ENCODE measurements at places on chromosomes 16 and 17.

DNA sequence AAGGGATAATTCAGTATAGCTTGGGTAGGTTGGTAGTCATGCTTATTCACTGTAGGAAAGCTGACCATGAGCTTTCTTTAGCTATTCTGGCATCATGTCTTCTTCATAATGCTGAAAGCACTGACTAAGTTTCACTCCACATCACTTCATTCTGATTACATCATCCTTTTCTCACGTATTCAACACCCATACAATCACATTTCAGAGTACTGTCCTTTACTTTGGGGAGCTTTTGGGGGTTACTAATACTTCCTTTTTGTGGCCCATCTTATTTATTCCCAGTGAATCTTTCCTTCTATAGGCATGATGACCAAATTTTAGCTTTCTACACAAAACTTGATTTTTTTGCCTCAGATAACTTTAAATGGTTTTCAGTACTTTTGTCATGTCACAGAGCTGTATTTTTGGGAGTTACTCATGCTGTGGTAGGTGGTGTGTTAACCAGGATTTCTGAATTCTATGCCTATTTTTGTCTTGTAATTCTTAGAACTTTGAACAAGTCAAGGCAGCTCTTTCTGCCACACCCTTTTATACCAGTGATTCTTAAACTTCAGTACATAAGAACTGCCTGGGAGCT, 23.5 kb downstream of the TADA2A start:
- DNase-seq: no peak

GRCh38 chr17:40576113-40576740, 11.0 kb upstream of the CCR7 start:
- DNase-seq: no peak

DNA sequence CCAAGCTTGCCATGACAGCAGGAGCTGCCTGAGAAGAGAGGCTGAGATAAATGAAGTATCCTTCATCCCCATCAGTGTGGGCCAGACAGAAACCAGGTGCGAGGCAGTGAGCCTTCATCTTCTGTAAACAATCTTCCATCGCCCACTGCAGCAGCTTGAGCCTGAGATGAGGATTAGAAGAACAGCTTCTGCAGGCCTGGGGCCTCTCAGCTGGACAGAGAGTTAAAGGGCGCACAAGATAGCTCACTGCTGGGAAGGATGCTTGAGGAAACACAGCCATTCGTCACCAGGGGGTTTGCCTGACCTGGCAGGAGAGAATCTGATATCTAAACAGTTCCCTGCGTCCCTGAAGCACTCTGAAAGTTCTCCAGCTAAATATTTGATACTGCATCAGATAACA, 27.1 kb downstream of the HOXB1 start:
- no peak for DNase-seq

DNA sequence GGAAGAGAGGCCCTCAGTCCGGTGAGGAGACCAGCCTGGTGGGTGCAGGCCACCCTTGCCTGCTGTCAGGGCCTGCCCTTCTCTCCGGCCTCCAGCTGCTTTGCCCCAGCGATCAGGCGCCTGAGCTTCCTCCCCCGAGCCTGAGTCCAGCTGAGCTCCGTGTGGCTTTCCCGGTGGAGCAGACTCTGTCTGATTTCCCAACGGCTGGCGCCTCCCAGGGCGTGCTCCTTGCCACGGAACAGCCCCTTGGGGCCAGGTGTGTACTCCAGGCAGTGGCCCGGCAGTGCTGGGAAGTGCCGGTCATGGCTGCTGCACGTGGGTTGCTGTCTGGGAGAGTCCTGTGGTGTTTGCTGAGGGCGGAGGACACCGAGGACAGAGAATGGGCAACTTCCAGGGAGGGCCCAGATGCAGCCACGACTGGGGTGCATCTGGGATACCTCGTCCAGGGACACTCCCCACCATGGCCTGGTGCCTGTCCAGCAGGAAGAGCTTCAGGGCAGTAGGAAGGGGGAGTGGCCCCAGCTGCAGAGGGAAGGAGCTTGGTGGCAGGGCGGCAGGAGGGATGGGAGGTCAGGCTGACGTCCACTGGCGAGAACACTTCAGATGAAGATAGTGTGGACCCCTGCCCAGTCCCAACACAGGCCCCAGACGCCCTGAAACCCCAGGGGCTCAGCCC, 22.5 kb downstream of the METRNL start:
- no peak for DNase-seq

GRCh38 chr17:10428781-10429180, 7.0 kb upstream of the MYH8 start:
- no peak for DNase-seq

GRCh38 chr16:49665482-49666230, 190.3 kb downstream of the ZNF423 start:
- DNase-seq: no peak

- no peak for DNase-seq
Observed at GRCh38 chr17:57544834-57545463, 200.2 kb downstream of the CCDC182 start.

DNA sequence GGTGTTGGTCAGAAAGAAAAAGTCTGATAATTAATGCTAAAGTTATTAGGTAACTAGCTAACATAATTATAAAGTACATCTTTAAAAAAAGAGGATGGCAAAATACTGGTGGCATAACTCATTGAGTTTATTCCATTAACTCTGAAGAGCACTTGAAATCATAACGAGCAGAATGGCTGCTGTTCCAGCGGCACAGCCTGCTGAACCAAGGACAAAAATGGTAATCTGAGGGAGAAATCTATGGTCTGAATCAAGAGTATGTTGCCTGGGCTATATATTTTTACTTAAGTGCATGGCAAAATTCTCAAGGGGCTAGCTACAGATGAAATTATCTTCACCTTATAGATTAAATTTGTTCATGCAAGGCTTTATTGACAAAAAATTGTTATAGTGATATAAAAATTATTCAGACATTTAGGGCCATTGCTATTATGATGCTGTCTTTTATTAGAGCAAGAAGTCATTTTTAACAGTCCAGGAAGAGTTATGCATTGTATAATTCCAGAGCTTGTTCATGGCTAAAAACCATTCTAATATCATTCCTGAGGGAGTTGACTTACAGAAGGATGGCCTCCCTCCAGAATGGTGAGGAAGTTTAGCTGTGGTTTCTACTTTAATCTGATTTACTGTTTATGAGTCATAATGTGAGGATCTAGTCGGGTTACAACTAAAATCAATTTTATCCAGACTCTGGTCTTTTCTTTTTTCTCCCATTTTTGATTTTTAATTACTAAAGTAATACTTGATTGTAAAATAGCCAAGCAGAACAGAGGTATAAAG, 41.4 kb upstream of the ANKFN1 start:
- DNase-seq: no peak

DNA sequence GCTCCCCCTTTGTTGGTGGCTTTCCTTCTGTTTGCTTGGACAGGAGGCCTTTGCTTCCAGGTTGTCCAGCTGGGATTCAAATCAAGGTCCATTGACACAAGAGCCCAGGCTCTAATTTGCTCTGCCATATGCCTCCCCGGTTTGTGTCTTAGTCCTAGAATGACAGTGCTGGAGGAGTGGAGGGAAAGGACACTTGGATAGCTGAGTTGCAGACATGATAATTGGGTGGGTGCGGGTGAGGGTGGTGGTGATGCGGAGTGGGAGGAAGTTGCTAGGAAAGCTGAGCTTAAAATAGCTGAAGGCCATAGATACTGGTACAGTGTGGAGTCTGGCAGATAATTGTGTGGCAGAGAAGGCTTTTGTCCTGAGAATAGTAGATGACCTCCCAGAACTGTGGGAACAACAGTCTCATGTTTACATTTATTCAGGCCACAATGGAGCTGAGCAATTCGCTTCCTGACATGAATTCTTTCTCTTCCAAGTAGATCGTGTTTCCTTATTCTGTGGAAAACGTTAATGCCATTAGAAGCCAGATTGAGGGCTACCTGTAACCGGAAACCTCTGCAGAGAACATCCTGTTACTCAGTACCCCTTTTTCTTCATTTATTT, 23.8 kb downstream of the SEC14L1 start:
- no peak for DNase-seq

GRCh38 chr16:53135329-53135728, 80.5 kb downstream of the CHD9 start:
- no peak for DNase-seq

DNA sequence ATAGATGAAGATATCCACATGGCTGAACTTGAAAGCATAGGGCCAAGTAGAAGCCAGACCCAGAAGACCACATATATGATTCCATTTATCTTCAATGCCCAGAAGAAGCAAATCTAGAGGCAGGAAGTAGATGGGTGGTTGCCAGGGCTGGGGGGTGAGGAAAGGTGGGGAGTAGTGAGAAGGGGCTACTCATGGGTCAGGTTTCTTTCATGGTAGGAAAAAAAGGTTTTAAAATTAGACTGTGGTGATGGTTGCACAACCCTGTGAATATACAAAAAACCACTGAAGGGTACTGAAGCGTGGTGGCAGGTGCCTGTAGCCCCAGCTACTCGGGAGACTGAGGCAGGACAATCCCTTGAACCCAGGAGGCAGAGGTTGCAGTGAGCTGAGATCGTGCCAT, 5.4 kb downstream of the CD2BP2 start:
- no peak for DNase-seq

- no peak for DNase-seq
Observed at GRCh38 chr16:1642148-1642547, 30.0 kb downstream of the CRAMP1 start.

GRCh38 chr17:10600571-10600970, 51.1 kb upstream of the MYH2 start:
- no peak for DNase-seq

DNA sequence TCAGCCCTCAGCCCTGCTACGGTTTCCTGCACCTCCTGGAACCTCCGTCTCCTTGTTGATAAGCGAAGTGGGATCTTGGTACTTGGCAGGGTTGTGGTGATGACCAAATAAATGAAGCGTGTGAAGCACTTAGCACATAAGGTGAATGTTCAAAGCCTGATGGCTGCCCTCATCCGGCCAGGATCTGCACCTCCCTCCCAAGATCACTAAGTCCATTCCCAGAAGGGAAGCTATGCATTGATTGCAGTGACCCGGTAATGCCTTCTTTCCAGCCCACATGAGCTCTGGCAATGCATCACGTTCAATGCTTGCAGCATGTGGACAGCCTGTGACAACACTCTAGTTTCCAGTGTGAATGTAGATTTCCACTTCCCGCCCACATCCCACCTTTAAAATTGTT, 24.9 kb upstream of the RHOT1 start:
- no peak for DNase-seq

GRCh38 chr16:6447021-6447790, 885.4 kb upstream of the RBFOX1 start:
- no peak for DNase-seq

DNA sequence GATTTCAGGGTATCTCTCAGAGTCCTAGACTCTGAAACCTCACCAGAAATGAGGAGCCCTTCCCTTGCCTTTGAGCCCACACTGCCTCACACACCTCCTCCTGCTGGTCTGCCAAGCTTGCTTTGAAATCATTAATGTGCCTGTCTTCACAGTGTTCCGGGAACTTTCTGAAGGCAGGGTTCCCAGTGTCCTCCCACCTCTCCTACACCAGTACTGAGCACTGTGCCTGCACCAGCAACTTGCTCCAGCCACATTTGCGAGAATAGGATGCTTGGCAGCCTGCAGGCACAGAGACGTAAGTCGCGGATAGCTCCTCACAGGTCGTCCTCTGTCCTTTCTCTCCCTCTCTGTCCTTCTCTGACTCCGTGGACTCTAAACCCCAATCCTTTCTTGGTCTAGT, 408.4 kb upstream of the EEF2KMT start:
- no peak for DNase-seq

DNA sequence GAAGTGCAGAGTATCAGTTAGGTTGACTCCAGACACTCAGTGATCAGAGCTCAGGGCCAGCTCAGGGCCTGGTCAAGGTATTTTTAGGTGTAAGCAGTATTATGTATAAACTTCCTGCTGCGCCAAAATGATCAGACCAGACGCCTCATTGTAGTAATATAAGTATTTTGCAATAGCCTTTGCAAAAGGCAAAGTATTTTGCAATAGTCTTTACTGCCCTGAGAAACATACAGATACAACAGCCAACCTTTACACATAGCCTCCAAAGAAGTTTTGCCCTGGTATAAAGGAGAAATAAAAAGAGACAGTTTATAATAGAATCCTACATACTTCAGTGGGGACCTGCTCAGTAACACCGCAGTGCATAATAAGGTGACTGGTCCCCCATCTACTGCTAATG, 333.0 kb upstream of the EEF2KMT start:
- no peak for DNase-seq

DNA sequence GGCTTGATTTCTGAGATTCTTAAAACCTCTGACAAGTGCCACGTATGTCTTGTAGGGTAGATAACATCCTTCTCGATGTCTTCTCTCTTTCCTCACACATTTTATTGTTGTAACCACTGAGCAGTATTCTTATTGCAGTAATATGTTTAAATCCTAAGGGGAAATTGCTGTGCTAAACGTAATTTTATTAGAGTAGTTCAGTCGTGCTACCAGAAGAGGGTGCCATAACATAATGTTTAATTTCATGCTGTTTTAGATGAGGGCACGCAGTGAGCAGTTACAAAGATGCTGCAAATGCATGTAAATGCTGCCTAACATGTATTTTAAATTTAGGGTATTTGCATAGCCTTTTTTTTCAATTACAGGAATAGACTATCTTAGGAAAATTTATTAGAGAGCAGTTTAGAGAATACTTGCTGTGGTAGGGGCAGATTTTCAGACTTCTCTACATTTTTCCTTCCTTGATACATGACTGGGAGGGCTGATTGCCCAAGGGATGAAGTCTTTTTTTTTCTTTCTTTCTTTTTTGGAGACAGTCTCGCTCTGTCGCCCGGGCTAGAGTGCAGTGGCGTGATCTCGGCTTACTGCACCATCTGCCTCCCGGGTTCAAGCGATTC, 51.7 kb downstream of the GAN start:
- no peak for DNase-seq

DNA sequence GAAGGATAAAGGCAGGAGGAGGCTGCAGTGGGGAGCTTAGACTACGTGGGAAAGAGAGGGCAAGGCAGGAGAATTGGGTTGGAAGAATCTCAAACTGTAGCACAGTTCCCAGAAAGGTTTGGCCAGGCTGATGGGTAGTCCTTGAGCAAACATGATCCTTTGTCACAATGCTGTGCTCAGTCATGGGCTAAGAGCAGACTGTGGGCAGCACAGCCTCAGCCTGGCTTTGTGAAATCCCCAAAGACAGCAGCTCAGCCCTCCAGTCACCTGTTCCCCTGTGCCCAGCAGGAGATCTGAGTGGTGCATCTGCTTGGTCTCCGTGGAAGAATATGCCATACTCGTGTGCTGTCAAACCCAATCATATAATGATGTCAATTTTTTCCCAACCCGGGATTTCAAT, 10.6 kb upstream of the ENGASE start:
- no peak for DNase-seq

GRCh38 chr16:19520861-19521331, 1.0 kb downstream of the GDE1 start:
- no peak for DNase-seq

- no peak for DNase-seq
Observed at GRCh38 chr17:14672830-14673229, 371.9 kb downstream of the HS3ST3B1 start.

GRCh38 chr16:46648656-46649055, 27.5 kb upstream of the SHCBP1 start:
- no peak for DNase-seq

DNA sequence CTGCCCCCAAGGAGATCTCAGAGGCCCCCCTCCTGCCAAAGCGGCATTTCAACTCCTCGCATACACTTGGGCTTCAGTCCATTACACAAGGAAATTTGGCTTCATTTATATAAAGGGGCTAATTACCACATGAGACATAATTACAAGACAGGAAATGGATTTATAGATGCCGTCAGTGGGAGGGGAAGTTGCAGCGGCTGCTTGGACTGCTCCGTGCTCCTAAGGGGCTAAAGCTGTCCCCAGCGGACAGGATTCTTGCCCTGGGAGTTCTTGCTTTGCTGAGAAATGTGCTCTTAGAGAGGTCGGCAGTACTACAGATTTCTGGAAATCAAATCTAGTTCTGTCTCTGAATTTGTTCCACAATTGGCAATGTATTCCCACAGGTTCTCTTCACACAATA, 57.2 kb upstream of the NLK start:
- no peak for DNase-seq
